ENCODE measurements at places on chromosomes 4 and X.

GRCh38 chr4:65943076-65943475 lies 272.8 kb upstream of the EPHA5 start:
- no peak for DNase-seq

DNA sequence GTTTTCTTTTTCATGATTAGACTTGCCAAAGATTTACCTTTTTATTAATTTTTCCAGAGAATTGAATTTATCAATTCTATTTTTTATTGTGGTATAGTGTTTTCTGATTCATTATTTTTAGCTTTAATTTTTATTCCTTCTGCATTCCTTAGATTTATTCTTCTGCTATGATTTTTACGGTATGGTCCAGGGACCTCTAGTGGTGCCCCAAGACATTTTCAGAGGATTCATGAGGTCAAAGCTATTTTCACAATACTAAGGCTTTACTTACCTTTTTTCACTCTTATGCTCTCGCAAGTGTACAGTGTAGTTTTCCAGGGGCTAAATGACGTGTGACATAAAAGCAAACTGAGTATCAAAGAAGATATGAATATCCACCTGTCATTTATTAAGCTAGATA lies 8.0 kb downstream of the RADX start:
- no peak for DNase-seq

- DNase-seq, result no peak
Observed at GRCh38 chr4:165725352-165725751, 147.7 kb upstream of the TLL1 start.

DNA sequence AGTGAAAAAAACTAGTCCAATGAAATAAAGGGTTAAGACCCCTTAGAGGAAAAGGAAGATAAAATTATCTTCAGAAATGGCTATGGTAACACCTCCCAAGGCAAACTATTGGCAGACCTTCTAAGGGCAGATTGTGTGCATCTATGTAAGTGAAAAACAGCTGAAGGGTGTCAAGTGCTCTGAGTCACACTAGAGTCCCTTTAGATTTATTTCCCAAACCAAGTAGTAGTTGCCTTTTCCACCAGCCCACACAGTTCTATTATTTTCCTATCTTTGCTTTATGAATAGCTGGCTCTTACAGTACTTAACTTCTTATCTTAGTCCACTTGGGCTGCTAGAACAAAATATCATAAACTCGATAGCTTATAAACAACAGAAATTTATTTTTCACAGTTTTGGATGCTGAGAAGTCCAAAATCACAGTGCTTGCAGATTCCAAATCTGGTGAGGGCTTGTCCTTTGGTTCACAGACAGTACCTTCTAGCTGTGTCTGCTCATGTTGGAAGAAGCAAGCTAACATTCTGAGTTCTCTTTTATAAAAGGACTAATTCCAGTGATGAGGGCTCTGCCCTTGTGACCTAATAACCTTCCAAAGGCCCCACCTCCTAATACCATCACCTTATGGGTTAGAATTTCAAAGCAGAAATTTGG lies 143.6 kb downstream of the GRID2 start:
- DNase-seq, result no peak

DNA sequence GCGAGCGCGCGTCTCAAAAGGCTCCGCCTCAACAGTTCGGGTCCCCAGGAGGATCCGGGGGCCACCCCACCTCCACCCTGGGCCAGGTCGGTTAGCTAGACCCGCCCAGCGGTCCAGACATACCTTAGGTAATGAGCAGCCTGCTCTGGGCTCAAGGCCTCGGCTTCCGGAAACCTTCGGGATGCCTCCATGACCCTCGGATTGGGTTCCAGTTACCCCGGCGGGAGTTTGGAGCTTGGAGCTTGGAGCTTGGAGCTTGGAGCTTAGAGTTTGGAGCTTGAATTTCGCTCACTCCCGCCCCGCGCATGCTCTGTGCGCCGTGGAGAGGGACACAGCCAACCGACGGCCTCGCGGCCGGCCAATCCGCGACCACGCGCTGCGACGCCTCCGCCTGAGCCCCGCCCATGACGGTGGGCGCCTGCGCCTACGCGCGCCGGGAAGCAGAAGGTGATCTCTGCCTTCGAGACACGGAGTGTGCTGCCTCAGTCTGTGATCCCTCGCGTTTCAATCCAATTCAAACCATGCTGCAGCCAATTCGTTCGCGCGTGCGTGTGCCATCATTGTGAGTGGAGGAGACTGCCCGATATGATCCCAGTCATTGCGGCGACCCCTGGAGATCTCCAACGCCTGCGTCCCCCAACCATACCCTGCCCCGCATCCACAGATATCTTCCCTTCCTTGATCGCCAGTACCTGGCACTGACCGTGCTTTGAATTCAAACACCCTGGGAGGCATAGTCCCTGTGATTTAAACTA lies at the start of gene ERCC6L:
Gene ERCC6L (minus strand): TSS at position 307 of the 755 bp plus-strand sequence. CDS start 116 bp downstream, at position 191.
- DNase-seq, result peak; percentile 86

GRCh38 chr4:108449129-108449528 lies 171.2 kb upstream of the RPL34 start:
- no peak for DNase-seq

DNA sequence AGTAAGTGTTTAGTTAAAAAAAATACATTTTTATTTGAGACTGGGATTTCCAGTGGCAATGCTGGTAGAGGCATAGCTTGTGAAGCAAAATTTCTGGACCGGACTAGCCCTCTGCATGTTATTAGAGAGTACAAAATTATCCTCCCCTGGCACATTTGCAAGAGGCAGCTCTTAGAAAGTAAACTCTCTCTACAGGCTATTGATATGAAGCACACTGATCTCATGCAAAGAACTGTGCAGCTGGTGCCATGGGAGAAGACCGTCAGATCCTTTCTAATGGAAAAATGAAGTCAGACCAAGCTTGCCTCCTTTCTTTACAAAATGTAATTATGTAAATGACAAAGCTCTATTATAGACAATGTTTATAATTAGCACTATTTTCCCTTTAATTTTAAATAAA lies 2717.2 kb downstream of the PCDH7 start:
- no peak for DNase-seq

- no peak for DNase-seq
Observed at GRCh38 chrX:78658845-78659744, at the start of gene RTL3. Gene RTL3 (minus strand): TSS chrX:78659328. CDS start chrX:78658420, 908 bp downstream.

DNA sequence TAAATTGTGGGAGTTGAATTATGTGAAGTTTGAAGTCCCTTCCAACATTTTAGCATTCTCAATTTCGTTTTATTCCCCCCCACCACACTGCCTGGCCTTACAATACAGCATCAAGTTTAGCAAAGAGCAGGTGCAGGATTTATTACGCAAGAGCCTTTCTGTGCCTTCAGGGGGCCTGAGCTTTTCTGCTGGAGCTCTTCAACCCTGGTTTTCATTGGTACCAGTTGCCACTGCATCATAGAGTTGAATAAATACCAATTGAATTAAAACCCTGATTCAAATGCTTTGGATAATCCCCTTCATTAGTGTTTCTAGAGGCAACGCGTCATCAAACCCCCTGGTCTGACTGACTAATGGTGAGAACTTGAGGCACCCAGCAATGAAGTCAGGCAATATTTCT lies 43.6 kb upstream of the KIT start:
- DNase-seq, result no peak

DNA sequence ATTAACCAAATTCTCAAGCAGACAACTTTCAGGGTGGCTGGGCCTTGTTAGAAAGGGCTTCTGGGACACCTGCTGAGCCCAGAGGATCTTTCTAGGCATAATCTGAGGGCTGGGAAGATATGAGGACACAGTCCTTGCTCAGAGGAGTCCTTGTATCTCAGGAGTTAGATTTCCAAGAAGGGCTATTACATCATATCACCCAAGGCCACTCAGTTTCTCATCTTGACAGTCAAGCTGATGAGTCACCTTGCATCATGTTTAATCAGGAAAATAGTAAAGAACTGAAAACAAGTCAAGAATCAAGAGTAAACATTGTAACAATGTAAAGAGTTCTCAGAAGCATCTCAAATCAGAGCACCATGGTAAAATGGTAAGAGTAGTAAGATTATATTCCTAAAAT lies 4.0 kb downstream of the PCYT1B start:
- no peak for DNase-seq

DNA sequence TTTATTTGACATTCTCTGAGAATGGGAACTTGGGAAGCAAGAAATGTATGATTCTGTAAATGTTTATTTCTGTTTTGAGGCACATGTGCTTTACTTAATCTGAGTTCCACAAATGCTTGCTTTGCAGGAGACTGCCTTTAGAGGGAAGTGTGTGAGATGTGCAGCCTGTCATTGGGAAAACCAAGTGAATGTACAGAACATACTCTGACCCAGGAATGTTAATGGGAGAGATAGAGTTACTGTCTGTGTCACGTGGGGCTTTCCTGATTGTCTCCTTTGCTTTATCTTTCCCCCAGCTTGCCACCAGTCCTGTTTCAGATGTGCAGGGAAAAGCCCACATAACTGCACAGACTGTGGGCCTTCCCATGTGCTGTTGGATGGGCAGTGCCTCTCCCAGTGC lies 218.6 kb upstream of the ANXA3 start:
- DNase-seq, result no peak

DNA sequence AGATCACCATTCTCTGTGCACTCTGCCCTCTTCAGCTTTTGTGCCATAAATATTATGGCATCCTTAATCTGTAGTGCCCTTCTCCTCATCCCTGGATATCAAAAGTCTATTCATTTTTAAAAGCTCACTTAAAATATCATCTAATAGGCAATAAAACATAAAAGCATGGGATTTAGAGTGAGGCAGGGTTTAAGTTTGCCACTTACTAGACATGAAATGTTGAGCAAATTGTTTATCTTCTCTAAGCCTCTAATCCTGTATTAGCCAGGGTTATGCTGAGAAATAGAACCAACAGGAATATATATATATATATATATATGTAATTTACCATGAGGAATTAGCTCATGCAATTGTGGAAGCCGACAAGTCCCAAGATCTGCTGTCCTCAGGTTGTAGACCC lies 472.4 kb upstream of the HS3ST1 start:
- no peak for DNase-seq

- peak; percentile 67 for DNase-seq
Observed at GRCh38 chr4:101527188-101527587, 179.9 kb upstream of the PPP3CA start.

GRCh38 chrX:118862091-118862490 lies 38.5 kb downstream of the ZCCHC12 start:
- DNase-seq, result no peak

- peak; percentile 7 for DNase-seq
Observed at GRCh38 chrX:38220024-38220414, 652 bp downstream of the SRPX start.

DNA sequence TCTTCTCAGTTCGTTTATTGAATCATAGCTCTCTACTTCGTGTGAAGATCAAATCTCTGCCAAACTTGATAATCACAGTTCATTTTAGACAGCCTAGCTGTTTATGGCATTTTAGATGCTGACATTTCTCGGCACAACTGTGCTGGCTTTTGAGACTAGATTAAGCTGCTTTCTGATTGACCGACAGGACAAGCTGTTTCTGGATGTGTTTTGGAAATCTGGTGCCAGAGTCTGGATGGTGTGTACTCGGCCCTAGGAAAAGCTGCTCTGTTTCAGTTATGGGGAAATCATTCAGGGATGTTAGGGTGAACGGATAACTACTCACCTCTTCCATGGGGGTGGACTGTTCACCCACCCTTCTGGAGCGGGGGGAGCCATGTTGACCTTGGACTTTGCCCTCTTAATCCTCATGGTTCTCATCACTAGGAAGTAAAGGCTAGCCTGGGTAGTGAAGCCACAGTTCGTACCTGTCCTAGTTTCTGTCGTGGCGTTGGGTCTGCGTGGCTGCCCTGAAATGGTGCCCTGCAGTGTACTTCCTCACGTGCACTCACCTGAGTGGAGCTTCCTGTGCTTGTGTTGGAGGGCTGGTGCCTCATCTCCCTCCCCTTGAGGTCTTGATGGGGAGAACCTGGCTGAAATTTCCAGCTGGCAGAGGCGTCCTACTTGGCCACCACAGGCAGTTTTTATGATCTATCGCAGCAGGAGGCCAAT lies 13.7 kb upstream of the WDR1 start:
- no peak for DNase-seq

DNA sequence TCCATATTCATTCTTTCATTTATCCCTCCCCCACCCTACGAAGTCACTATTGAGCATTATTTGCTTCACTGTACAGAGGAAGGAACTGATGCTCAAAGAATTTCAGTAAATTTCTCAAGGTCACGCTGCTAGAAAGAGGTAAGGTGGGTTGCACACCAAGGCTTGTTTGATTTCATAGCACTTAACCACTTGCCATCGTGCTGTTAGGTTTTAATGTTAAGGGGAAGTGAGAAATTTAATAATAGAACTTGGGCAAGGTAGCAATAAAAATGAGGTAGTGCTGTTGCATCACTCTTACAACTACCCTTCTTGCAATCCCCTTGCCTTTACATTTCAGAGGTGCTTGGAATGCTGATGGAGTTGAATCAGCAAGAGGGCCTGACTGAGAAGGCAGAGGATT lies 343.1 kb downstream of the MID1IP1 start:
- no peak for DNase-seq

DNA sequence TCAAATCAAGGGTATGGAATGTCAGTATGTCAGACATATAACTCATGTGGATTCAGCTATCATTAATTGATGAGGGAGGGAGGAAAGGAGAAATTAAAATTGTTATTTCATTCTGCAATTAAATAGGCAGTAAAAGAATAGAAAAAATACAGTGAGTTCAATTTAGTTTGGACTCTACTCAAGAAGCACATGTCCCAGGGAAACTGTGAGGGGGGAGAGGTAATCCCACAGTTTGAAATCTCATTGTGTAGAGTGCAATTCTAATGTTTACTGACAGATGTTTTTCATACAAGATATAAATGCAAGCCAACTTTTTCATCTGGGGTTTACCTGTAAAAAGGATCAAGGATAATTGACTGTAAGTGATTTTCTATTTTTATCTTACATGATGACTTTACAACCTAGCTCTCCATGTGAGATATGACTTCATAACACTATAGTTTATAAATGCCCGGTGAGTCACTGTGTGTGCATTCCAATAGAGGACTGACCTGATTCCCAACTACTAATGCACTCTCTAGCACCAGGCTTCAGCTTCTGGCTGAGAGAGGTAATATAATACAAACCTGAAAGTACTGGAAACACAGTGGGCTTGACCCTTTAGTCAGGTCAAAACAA lies 35.2 kb upstream of the SCD5 start:
- no peak for DNase-seq

GRCh38 chr4:109315818-109316217 lies 13.4 kb upstream of the COL25A1 start:
- DNase-seq, result no peak
